Germinal center (tissue), 1 donor: ENCODE measurements at places on chromosomes 6 and 20.

GRCh38 chr6:71737953-71738352, 148.4 kb upstream of the RIMS1 start:
- DNase-seq: no peak

DNA sequence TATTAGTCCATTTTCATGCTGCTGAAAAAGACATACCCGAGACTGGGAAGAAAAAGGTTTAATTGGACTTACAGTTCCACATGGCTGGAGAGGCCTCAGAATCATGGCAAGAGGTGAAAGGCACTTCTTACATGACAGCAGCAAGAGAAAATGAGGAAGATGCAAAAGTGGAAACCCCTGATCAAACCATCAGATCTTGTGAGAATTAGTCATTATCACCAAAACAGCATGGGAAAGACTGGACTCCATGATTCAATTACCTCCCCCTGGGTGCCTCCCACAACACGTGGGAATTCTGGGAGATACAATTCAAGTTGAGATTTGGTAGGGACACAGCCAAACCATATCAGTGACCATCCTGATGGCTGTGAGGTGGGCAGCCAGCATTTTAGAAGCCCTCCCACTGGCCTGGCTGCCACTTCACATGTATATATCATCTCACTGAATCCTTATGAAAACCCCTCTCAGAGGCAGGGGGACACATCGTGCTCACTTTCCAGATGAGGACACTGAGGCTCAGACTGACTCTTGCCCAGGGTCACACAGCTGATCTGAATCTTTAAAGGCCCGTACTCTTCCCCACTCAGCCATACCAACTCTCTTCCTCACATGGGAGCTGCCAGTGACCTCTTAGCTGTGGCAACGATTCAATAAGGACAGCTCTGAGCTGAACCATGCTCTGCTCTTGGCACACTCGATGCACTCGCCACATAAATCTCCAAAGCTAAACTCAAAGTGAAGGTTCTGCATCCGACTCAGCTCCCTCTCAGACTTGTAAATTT, 25.7 kb downstream of the BMP7 start:
- DNase-seq: no peak

DNA sequence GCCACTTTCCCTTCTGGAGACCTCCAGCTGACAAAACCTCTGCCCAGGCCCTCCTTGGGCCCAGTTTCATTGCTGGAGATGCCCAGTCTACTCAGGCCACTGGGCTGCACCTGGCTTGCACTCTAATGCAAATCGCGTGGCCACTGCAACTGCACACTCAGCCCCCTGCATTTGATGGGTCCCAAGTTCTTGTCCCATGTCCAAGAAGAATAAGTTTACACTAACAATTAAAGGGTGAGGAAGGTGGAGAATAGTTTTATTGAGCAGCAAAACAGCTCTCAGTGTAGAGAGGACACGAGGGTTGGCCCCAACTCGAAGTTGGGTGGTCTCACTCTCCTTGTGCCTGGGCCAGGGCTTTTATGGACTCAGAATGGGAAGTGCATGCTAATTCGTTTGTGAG, 31.9 kb upstream of the THEMIS start:
- no peak for DNase-seq

DNA sequence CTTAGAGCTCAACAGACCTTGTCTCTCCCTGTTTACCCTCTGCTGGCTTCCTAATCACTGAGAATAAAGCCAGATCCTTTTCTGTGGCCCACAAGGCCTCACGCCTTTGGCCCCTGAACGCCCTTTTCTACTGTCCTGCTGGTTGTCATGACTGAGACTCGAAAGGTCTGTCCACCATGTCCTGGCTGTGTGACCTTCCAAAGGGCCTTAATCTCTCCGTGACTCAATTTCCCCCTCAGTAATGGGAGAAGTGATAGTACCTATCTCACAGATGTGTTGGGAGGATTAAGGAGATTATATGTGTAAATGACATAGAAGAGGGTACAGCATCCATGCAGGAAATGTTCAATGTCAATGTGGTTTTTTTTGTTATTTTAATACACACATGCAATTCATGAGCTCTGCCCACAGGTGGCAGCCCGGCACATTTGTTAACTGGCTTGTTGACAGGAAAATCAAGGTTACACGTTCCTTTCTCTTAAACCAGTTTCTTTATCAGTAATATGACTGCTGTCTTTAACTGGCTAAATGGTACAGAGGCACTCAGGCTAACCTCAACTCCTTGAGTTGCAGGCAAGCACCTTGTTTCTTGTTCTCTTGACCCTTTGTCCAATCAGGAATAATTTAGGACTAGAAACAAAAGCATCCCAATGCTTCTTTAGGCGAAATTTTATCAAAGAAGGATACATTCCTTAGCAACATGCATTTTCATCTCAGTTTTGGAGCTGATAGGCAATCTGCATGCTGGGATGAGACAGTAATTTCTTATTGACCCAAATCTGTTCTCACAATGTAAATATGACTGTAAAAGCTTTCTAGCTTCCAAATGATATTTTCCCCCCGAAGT, 16.6 kb downstream of the SLC22A1 start:
- peak; percentile 51 for DNase-seq

DNA sequence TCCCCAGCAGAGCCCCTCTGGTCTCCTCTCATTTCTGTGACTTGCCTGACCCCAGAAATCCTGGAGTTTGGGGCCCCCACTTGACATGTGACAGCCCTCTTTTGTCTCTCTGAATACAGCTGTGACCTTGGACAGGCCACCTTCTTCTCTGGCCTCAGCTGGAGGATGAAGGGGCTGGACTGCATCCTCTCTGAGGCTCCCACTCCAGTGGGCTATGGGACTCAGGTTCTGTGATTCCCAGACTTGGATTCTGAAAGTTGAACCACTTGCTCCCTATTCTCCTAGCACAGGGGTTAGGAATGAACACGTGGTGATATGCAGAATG, 9.1 kb downstream of the BPIFB3 start:
- DNase-seq: no peak

DNA sequence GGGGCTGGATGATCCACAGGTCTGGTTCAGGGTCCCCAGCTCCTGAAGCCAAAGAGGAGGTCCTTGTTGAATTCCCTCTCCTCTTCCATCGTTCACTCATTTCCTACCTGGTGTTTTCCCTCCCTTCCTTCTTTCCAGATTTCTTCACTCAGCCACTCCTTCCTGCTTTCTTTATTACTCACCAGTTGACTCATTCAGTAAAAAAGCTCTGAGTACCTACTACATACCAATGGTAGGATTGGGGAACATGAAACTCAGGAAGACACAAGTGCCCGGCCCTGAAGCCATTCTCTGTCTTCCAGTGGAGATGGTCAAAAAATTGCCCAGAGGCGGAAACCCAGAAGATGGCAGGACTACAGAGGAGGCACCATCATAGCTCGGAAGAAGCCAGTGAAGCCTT, 11.9 kb upstream of the NSFL1C start:
- no peak for DNase-seq

GRCh38 chr6:119207971-119208725, 129.7 kb upstream of the FAM184A start:
- no peak for DNase-seq

- DNase-seq: no peak
These were observed 15.2 kb downstream of the DNMT3B start for GRCh38 chr20:32777177-32777956.
